Stimulated activated CD4-positive, alpha-beta T cell treated with anti-CD3 and anti-CD28 coated beads, TNF-alpha, amount 100 ng/mL, for 24 hours (primary cell): ENCODE measurements at places on chromosomes 16 and 17.

- DNase-seq: no peak
These were observed 57.2 kb downstream of the C16orf82 start for GRCh38 chr16:27123795-27124409.

- no peak for DNase-seq
These were observed 557.4 kb upstream of the PSMD7 start for GRCh38 chr16:73739049-73739769.

- no peak for DNase-seq
These were observed 141.6 kb downstream of the CCDC182 start for GRCh38 chr17:57603546-57603945.

DNA sequence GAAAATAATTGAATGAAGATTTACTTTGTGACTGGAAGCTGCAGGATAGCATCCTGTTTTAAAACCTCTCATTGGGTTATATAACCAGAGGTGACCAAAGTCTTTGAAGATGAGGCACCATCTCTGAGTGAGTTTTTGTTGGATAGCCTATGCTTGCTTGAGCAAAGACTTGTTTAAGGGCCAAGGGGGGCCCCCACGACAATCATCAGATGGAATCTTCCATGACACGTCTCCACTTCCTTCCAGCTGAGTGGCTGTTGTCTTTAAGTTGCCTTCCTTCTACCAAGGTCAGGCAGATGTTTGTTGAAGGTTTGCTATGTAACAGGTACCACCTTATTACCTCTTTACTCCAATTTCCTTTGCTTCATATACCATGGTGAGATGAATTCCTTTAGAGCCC, 188.8 kb downstream of the PRKCA start:
- no peak for DNase-seq

DNA sequence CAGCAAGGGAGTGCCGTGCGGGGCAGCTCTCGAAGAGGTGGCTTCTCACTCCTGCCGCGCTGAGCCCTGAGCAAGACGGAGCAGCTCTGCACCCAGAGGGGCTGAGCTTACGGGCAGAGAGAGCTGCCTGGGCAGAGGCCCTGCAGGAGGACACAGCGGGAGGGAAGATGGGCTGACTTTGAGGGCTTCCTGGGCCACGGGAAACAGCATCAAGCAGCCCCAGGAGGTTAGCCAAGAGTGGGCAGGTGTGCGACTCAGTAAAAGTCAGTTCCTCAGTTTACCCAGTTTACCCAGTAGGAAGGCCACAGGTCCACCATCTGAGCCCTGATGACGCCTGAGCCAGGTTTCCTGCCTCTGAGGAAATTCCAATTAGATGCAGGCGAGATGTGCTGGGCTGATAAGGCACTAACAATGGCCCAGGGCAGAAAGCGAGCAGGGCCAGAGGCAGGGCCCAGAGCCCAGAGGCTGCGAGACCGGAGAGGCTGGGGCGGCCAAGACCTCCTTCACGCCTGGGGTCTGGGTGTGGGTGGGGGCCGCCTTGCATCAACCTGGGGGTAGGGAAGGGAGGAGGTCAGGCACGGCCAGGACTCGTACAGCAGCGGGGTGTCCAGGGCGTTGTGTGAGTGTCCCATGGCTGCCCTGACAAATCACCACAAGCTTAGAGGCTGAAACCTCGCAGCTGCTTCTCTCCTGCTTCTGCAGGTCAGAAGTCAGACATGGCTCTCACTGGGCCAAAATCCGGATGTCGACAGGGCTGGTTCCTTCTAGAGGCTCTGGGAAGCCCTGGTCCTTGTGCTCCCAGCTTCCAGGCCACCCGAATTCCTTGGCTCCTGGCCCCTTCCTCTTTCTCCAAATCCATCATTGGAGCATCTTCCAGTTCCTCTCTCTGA, 32.0 kb upstream of the CIBAR2 start:
- no peak for DNase-seq

- no peak for DNase-seq
These were observed 64.6 kb downstream of the KPNA2 start for GRCh38 chr17:68100000-68100641.

DNA sequence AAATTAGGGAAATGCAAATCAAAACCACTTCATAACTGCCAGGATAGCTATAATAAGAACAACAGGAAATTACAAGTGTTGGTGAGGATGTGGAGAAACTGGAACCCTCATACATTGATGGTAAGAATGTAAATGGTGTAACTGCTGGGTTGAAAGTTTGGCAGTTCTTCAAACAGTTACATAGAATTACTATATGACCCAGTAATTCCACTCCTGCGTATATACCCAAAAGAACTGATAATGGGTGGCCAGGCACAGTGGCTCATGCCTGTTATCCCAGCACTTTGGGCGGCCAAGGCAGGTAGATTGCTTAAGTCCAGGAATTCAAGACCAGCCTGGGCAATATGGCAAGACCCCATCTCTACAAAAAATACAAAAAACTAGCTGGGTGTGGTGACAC, 4.5 kb upstream of the CMTM4 start:
- no peak for DNase-seq

DNA sequence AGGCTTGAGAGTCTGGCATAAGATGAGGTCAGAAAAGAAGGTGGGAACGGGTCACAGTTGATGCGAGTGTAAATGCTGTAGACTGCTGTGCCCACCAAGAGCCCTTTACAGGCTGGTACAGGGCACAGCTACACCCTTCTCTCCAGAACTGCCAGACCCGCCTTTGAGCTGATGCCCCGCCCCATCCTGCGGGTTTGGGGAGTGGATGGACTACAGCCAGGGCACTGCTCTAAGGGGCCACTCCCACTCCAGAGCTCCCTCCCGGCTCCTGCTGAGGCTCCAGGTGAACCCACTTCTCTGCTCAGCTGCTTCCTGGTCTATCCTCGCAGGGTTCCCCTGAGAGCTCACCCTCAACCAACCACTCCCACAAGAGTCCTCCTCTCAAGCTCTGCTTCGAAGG, 12.3 kb downstream of the MEIOB start:
- no peak for DNase-seq
